Fibroblast of skin of back (primary cell): ENCODE measurements at places on chromosomes 12 and 14.

DNA sequence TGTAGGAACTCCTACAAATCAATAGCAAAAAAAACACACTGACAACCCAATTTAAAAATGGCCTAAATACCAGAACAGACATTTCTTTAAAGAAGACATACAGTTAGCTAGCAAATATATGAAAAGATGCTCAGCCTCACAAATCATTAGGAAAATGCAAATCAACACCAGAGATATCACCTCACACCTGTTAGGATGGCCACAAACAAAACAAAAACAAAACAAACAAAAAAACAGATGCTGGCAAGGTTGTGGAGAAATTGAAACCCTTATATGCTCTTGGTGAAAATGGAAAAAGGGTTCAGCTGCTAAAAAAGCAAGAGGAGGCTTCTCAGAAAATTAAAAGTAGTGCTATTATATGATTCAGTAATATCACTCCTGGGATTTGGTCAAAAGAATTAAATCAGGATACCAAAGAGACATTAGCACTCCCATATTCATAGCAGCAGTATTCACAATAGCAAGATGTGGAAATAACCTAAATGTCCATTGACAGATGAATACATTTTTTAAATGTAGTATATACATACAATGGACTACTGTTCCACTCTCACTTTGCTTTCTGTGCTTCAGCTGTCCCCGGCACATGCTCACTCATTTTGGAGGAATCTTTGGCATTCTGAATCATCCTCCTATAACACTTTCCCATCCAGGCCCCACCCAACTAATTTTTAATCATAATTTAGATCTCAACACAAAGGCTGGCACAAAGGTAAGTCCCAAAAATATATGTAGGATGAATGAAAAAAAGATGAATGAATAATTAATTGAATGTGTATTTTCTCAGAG lies 99.1 kb downstream of the SYT1 start:
- peak; percentile 73 for DNase-seq

GRCh38 chr14:74245292-74245691 lies 6.0 kb downstream of the VSX2 start:
- DNase-seq = no peak

DNA sequence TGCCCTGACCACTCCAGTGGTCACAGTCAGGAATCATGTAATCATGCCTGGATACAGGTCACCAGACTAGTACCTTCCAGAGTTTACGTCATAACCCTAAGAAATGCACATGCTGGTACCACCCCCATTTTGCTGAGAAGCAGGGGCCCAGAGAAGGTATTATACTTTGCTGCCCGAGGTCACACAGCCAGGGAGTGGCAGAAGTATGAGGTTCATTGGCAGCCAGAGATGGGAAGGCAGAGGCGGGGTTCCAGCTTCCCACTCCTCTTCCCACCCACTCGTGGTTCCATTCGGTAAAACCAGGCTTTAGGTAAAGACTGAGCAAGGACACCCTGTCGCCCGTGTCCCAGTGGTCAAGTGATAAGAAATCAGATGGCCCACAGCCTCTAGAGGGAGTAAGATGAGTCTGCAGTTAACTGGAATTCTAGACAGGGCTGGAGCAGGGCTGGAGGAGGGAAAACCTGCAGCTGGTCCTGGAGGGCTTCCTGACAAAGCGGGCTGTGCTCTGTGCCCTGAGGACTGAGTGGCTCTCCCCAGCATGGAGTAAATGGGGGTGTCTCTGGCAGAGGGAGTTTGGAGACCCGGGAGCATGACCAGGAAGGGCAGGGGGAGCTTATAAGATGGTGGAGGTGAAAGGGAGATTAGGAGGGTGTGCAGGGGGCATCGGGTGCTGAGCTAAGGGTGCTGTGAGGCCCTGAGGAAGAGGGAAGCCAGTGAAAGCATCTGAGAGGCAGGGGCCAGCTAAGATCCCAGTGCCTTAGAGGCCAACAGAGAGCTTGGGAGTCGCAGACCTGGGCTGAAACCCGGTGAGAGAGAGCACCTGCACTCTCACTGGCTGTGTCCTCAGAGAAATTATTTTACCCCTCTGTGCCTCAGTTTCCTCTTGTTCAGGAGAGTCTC lies 5.7 kb downstream of the FAM222A start:
- peak; percentile 6 for DNase-seq

DNA sequence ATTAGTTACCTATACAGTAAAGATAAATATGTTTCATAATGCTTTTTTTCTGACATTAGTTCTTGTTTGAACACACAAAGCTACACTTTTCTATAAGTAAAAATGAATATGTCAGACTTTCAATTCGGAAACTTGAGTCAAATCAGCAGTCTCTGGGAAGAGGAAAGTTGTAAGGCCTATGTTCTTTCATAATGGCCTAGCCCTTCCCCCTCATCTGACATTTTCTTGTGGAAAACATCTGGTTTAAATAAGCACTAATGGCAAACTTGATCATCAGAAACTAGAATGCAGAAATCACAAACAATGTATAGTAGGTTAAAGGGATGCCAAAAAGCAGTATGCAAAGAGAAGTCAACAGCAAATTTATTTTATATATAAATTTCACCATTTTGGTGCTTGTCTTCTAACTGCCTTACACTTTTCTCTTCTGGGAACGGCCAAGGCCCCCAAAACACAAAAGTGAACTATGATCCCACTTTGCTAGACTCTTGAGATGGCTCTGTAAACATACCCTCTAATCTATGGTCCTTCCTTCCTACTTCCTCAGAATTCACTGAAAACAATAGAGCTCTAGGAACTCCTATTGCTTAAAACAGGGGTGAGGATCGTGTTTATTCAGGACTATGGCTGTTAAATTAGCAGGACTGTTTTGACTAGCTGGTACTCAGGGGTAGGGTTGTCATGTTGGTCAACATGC lies 444.1 kb downstream of the RAD51B start:
- no peak for DNase-seq

DNA sequence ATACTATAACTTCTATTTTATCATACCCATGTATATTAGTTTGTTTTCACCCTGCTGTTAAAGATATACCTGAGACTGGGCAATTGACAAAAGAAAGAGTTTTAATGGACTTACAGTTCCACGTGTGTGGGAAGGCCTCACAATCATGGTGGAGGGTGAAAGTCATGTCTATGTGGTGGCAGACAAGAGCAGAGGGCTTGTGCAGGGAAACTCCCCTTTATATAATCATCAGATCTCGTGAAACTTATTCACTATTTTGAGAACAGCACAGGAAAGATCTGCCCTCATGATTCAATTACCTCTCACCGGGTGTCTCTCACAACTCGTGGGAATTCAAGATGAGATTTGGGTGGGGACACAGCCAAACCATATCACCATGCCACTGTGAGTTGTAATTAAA lies 135.8 kb downstream of the SYNE2 start:
- DNase-seq = no peak

- no peak for DNase-seq
Observed at GRCh38 chr12:104682790-104683279, 226.1 kb downstream of the CHST11 start.

- DNase-seq = no peak
Observed at GRCh38 chr14:79418649-79419415, 792.5 kb downstream of the DIO2 start.

DNA sequence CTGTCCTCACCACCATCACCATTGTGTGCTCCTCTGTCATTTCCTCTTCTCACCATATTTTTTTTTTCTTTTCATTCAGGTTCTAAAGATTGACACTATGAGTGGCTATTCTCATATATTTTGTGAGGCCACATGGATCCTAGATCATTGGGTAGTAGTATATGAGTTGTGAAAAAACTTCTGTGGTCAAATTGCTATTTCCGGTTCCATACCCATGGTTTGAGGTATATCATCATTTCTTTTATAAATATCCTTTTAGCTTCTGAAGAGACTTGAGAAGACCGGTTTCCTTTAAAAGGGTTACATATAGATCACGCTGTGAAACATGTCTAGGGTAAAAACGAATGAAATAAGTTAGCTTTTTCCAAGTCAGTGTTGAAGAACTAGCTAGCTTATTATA lies 769.3 kb downstream of the NOVA1 start:
- no peak for DNase-seq

- peak; percentile 100 for DNase-seq
Observed at GRCh38 chr12:124917135-124917840, 2.8 kb upstream of the UBC start.

- DNase-seq = peak; percentile 87
Observed at GRCh38 chr12:58416236-58416635, 474.9 kb downstream of the ATP23 start.

DNA sequence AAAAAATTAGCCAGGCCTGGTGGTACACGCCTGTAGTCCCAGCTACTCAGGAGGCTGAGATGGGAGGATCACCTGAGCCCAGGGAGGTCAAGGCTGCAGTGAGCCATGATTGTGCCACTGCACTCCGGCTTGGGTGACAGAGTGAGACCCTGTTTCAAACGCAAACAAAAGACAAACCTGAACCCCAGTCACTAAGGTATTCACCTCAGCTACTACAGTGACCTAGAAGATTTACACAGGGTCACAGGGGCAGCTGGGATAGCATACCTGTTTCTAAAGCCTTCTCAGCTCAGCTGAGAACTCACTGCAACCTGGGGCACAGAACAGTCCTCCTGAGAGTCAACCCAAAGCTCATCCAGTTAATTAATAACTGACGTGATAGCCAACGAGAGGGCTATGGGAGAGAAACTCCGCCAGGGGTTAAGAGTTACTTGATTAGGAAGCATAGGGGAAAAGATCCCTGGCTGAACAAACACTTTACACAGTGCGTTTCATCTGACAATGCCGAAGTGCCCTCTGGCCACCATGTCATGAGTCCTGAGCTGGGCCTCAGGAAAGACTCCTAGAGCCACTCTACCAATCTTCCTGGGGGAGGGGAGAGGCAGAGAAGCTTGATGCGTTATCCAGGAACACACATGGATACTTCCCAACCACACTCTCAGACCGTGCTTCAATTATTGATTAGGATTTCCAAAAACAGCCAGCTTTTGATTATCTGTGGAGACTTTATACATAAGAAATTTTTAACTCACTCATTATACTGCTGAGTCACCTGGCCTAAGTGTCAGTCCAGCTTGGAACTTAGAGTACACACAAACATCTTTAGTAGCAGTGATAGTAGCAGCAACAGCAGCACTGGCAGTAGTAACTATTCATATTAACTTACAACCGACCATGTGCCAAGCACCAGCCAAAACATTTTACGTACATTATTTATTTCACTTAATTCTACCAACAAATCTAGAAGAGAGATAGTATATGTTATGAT lies 48.2 kb downstream of the FOXN3 start:
- DNase-seq = no peak

- DNase-seq = no peak
Observed at GRCh38 chr12:64160021-64160710, 61.9 kb downstream of the KICS2 start.

- DNase-seq = no peak
Observed at GRCh38 chr12:13530966-13531365, 334.4 kb downstream of the EMP1 start.

DNA sequence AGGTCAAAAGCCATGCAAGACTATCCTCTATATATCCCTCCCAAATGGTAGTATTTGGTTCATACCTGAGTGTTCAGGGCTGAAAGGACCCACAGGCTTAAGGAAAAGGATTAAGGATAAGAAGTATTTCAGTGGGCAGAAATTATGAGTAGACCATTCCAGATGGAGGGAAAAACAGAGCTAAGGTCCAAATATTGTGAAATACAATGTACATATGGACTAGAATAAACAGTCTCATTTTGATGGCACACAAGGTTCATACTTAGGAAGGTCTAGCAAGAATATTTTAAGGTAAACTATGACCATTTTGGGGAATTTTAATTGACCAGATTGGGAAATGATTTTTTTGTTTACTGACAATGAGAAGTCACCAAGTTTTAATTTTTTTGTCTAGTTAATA lies 124.6 kb downstream of the PRKD1 start:
- DNase-seq = no peak

GRCh38 chr14:59301354-59301753 lies 112.9 kb downstream of the DAAM1 start:
- DNase-seq = no peak

DNA sequence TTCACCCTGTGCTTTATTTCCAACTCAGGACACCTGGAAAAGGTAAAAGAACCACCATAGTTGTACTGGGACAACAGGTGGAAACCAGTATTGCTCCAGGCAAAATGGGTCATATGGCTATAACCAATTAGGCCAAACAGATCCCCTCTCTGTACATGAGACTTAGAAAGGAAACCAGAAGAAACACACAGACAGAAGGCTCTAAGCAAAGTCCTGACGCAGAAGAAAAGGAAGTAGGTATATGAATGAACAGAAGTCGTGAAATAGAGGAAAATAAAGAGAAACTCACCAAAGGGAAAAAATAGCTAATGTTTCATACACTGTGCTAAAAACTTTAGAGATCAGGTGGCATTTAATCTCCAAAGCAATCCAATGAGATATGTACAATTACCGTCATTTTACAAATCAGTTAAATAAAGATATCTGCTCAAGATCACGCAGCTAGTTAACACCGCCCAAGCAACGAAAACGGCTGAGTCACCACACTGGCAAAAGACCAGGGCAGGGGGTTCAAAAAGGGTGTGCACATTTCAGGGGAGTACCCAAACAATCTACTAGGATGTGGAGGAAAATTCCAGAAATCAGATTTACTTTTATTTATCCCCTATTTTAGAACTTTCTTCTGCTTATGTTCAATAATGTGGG lies 82.3 kb downstream of the ITPR2 start:
- DNase-seq = no peak

GRCh38 chr12:22499445-22499844 lies 44.9 kb downstream of the C2CD5 start:
- no peak for DNase-seq

DNA sequence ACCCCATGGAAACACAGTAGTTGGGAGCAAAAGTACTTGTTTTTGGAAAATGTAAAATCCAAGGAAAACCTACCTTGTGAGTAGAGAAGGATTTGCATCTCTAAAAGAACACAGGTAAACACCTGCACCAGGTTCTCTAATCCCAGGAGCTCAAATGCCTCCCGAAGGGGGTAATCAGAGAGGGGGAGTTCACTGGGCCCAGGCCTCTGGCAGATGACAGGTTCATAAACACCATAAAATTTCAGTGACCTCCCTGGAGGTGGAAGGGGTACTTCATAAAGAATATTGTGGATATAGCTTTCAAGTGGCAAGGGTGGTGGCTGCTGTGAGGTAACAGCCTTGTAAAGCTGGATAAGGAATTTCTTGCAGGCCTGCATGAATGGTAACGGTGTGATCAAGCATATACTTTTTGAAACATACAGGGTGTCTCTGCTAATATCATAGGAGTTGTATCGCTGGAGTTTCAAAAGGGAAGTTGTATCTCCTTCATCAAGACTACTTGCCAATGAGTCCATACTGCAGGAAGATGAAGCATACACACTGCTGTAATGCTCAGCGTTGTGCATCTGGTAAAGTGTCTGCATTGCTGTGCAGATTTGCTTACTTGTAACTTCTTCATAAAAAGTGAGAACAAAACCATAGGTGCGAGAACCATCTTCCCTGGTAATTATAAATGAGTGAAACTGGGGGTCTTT lies 111.3 kb downstream of the DENND5B start:
- no peak for DNase-seq

GRCh38 chr12:74794522-74794921 lies 256.9 kb downstream of the ATXN7L3B start:
- DNase-seq = peak; percentile 8

DNA sequence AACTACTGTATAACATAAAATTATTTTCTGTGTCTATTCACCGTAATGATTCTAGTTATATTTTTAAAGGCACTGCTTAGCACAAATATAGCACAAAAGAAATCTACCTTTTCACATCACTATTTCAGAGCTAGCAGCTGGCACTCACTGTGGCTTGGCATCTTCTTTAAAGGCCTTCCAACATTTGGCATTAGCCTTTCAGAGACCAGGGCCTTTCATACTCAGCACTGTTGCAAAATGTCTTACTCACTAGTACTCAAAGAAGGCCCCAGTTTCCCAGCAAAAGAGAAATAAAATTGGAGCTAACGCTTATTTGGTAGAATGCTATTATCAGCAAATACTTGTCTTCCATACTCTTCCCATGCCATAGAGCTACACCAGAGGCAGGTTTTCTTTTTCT lies 238.4 kb downstream of the MED13L start:
- DNase-seq = no peak
